ENCODE measurements at places on chromosomes 5 and 9.

- ATAC-seq, result no peak
- no peaks in the 10 kb centered on the region for H3K4me1 ChIP-seq
- H3K27me3 ChIP-seq, result no peaks in the 10 kb centered on the region
- no peaks in the 10 kb centered on the region for H3K36me3 ChIP-seq
These were observed 58.8 kb downstream of the C6 start for GRCh38 chr5:41154491-41154890.

DNA sequence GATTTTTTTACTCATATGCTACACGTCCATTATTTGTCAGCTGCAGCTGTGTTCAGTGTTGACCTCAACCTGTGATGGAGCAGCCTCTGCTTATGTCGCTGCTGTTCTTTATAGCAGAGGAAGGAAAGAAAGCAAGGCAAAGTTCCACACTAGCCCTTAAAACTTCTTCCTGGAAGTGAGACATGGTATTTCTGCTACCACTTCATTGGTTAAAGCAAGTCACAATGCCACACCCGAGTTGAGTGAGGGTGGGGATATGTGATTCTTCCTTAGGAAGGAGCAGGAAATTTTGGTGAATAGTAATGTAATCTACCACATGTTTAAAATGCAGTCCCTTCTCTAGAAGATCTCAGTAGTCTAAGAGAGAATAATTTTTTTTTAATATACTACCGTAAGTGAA, 224.8 kb upstream of the DMRT1 start:
- no peak for ATAC-seq
- H3K27ac ChIP-seq, result no peak overlapping the region
- H3K4me1 ChIP-seq, result peaks cover 11% of the 10 kb centered on the region
- no peaks in the 10 kb centered on the region for H3K27me3 ChIP-seq
- no peak overlapping the region for H3K4me3 ChIP-seq

DNA sequence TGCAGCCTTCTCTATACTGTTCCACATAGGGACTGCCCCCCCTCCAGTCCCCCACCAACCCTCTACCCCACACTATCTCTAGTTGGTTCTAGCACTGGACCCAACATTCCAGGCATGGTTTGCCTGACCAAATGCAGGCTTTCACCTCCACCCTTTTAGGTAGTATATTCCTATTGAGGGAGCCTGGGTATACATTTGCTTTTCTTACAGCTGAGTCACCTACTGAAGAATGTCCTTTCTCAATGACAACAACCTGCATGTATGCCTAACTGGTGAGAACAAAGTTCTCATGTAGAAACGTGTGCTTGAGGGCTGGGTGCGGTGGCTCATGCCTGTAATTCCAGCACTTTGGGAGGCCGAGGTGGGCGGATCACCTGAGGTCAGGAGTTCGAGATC, 8.2 kb downstream of the TNIP1 start:
- H3K27me3 ChIP-seq, result no peaks in the 10 kb centered on the region
- H3K4me3 ChIP-seq, result peak overlapping the region; percentile 23
- peaks cover 99% of the 10 kb centered on the region for H3K4me1 ChIP-seq
- no peak for ATAC-seq
- H3K27ac ChIP-seq, result peak overlapping the region; percentile 88

- peaks cover 49% of the 10 kb centered on the region for H3K4me1 ChIP-seq
- H3K27me3 ChIP-seq, result no peaks in the 10 kb centered on the region
- H3K36me3 ChIP-seq, result no peaks in the 10 kb centered on the region
- peak; percentile 70 for ATAC-seq
These were observed 166.3 kb upstream of the ZNF608 start for GRCh38 chr5:124912638-124913328.

DNA sequence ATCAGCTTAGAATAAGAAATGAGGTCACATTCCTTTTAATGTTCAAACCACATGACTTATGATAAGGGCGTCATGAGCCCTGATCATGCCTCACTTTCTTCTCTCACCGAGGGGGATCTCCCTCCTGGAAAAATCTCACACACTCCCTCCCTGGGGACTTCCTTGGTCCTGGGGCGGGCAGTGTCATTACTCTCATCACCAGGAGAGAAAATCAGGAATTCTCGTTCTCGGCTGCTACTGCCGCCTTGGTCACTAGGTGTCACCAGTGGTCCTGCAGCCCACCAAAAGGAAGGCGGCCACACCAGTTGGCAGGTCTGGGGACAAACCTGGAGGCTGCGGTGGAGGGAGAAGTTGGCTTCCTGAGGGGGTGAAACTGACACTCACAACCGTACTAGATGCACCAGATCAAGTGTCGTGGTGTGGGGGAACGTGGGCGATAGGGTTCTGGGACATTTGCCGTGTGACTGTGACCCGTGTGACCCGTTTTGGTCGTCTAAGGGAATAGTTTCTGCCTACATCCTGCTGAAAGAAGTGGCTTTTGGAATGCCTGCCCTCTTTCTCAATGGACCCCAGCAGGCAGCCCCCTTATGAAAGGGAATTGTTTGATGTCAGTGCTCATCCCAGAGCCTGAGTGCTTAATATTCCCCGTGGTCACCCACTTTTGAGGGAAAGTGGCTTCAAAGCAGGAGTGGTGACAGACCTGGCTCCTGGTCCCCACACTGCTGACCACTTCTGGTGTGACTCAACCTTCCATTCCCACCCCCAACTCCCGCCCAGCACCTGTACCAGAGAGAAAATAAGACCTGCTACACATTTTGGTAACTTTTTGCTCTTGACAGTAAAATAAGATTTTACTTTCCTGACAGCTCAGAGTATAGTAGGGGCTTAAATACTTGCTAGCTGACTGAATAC, 63.2 kb downstream of the ACER2 start:
- ATAC-seq, result peak; percentile 75
- H3K27ac ChIP-seq, result peak overlapping the region; percentile 40
- H3K4me1 ChIP-seq, result peaks cover 11% of the 10 kb centered on the region
- no peaks in the 10 kb centered on the region for H3K27me3 ChIP-seq
- no peaks in the 10 kb centered on the region for H3K36me3 ChIP-seq

GRCh38 chr9:33684831-33685230, 110.5 kb upstream of the PRSS3 start:
- no peak for ATAC-seq
- peaks cover 6% of the 10 kb centered on the region for H3K4me1 ChIP-seq
- no peak overlapping the region for H3K4me3 ChIP-seq
- no peaks in the 10 kb centered on the region for H3K36me3 ChIP-seq

DNA sequence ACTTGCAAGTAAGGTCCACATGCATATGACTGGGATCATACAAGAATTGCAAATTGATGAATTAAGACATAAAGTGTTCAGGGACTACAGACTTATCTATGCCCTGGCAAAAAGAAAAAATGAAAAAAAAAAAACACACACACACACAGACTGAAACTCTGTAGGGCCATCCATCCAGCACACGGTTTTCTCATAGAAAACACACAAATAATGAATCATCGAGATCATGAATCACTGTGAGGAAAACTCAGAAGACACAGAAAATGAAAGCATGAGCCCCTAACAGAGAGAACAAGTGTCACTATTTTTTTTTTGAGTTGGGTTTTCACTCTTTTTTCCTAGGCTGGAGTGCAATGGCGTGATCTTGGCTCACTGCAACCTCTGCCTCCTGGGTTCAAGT, 185.2 kb downstream of the IRX2 start:
- H3K36me3 ChIP-seq, result no peaks in the 10 kb centered on the region
- ATAC-seq, result no peak
- peaks cover 5% of the 10 kb centered on the region for H3K27me3 ChIP-seq
- H3K4me3 ChIP-seq, result no peak overlapping the region
- no peak overlapping the region for H3K27ac ChIP-seq

DNA sequence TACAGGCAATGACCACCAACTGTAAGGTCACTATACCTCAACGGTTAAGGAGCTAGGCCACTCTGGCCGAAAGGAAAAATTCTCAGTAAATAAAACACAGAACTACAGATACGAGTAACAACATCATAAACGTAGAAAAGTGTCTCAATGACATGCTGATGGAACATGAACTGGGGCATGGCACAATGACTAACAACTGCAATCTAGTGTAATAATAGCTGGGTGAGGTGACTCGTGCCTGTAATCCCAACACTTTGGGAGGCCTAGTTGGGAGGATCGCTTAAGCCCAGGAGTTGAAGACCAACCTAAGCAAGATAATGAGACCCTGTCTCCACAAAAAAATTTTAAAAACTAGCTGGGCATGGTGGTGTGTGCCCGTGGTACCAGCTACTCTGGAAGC, 9.8 kb upstream of the RAPGEF6 start:
- no peaks in the 10 kb centered on the region for H3K27me3 ChIP-seq
- H3K27ac ChIP-seq, result no peak overlapping the region
- no peak overlapping the region for H3K4me3 ChIP-seq
- no peak for ATAC-seq

DNA sequence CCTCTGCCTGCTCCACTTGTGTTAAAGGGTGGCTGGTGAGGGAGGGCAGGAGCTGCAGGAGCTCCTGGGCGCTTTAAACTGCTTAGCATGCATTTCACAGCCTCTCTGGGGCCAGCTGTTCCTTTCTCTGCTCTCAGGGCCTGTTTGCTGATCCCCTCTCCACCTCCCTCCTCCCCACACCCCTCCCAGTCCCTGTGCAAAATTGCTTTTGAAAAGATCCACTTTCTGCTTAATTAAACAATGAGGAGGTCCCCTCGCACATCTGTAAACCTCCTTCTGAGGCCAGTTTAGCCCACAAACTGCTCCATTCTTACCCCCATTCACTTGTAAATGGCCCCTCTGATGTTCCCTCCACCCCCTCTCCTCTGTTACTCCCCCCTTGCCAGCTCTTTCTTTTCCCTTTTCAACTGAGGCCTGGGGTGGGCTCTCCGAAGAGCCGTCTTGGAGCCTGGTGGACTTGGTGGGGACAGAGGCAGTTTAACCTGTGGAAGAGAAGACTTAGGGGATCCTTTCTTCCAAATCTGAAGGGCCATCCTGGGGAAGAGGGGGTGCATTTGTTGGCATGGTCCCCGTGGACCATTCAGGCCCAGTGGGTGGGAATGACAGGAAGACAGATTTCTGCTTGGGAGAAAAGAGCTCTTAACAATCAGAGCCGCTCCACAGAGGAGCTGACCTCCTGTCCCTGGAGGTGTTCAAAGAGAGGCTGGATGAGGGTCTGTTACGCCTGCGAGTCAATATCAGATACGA, 12.0 kb downstream of the URM1 start:
- peaks cover 15% of the 10 kb centered on the region for H3K4me1 ChIP-seq
- H3K4me3 ChIP-seq, result no peak overlapping the region
- no peak overlapping the region for H3K27ac ChIP-seq
- peaks cover 73% of the 10 kb centered on the region for H3K36me3 ChIP-seq
- H3K27me3 ChIP-seq, result no peaks in the 10 kb centered on the region
- no peak for ATAC-seq

DNA sequence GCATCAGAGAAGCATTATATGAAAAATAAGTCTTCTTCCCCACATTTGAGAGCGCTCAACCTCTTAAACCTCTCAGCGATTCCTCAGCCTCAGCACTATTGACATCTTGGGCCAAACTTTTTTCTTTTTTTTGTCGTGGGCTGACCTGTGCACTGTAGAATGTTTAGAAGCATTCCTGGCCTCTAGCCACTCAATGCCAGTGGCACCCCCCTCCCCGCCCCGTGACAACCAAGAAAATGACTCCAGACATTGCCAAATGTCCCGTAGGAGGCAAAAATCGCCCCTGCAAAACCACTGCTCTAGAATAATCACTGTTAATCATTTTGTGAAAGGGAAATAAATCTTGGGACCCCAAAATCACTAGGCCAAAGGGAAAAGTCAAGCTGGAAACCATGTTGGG, 129.1 kb upstream of the BOD1 start:
- H3K4me3 ChIP-seq, result no peak overlapping the region
- H3K36me3 ChIP-seq, result no peaks in the 10 kb centered on the region
- H3K27me3 ChIP-seq, result no peaks in the 10 kb centered on the region
- peak overlapping the region; percentile 76 for H3K27ac ChIP-seq
- no peak for ATAC-seq
- H3K4me1 ChIP-seq, result peaks cover 59% of the 10 kb centered on the region

GRCh38 chr5:110371011-110371724, 355.3 kb downstream of the TMEM232 start:
- no peaks in the 10 kb centered on the region for H3K36me3 ChIP-seq
- H3K27ac ChIP-seq, result peak overlapping the region; percentile 87
- peaks cover 18% of the 10 kb centered on the region for H3K4me1 ChIP-seq
- H3K4me3 ChIP-seq, result peak overlapping the region; percentile 54
- peak; percentile 44 for ATAC-seq

GRCh38 chr5:94263068-94263467, 355.3 kb downstream of the KIAA0825 start:
- no peak overlapping the region for H3K4me3 ChIP-seq
- no peaks in the 10 kb centered on the region for H3K36me3 ChIP-seq
- no peaks in the 10 kb centered on the region for H3K4me1 ChIP-seq

- H3K36me3 ChIP-seq, result no peaks in the 10 kb centered on the region
- peaks cover 25% of the 10 kb centered on the region for H3K27me3 ChIP-seq
- no peaks in the 10 kb centered on the region for H3K4me1 ChIP-seq
- no peak overlapping the region for H3K27ac ChIP-seq
These were observed 94.0 kb downstream of the COL23A1 start for GRCh38 chr5:178496214-178496613.

DNA sequence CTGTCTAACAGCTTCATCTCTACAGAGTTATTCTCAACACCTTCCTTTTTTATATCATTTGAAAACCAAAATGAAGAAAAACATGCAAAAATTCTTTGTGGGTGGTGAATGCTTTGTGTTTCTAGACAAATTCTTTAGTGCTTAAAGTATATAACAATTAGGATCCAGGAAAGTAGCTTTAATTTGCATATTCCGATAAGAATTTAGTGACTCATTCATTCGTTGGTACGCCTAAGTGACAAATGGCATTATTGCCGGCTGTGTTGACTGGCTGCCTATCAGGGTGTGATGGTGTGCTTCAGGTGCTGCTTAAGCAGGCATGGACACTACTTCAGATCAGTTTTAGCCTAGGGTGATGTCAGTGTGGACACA, 35.2 kb downstream of the LMNB1 start:
- peaks cover 24% of the 10 kb centered on the region for H3K36me3 ChIP-seq
- peaks cover 41% of the 10 kb centered on the region for H3K4me1 ChIP-seq
- no peak for ATAC-seq
- no peak overlapping the region for H3K4me3 ChIP-seq
- peak overlapping the region; percentile 71 for H3K27ac ChIP-seq

DNA sequence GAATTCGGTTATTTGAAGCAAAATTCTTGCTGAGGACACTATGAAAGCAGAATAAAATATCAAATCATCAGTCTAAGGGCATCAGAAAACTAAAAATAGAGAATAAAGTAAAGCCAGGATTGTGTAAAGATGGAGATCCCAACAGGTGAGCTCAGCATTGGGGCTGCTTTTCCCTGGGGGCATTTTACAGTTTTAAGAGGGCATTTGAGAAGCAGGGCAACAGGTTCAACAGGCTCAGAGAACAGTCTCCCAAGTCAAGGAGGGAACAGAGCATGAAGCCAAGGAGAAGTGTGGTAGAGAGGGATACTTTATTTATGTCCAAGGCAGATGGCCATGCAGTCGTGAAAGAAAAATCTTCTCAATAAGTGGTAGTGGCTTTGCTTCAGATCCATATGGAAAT, 145.4 kb downstream of the SYK start:
- no peaks in the 10 kb centered on the region for H3K4me1 ChIP-seq
- H3K27me3 ChIP-seq, result peaks cover 3% of the 10 kb centered on the region
- ATAC-seq, result no peak
- H3K27ac ChIP-seq, result no peak overlapping the region
- H3K4me3 ChIP-seq, result no peak overlapping the region

GRCh38 chr9:103902263-103902662, 191.8 kb upstream of the SMC2 start:
- no peak overlapping the region for H3K4me3 ChIP-seq
- H3K27ac ChIP-seq, result no peak overlapping the region
- no peaks in the 10 kb centered on the region for H3K4me1 ChIP-seq
- H3K27me3 ChIP-seq, result no peaks in the 10 kb centered on the region

- H3K4me3 ChIP-seq, result no peak overlapping the region
- no peaks in the 10 kb centered on the region for H3K4me1 ChIP-seq
- H3K27ac ChIP-seq, result no peak overlapping the region
- H3K36me3 ChIP-seq, result no peaks in the 10 kb centered on the region
- no peak for ATAC-seq
- peaks cover 18% of the 10 kb centered on the region for H3K27me3 ChIP-seq
These were observed 180.8 kb downstream of the GOLPH3 start for GRCh38 chr5:31993165-31993961.

All from stimulated activated memory B cell treated with anti-CD40 and anti-IgM and Interleukin-4, amounts not matched to agents 10 μg/mL and 1 μg/mL and 100 μg/mL, for 72 hours (primary cell).